ENCODE measurements at places on chromosomes 6 and 20. TPM values are rescaled to one million over a fixed set of nuclear protein-coding genes. Genes with fewer than 3 reads are reported as not detected.

The CD24 gene
- total RNA-seq, result 75.0 TPM

The ZNF292 gene
- 74.7 TPM for total RNA-seq

The SIRPD gene
- not detected for total RNA-seq

DNA sequence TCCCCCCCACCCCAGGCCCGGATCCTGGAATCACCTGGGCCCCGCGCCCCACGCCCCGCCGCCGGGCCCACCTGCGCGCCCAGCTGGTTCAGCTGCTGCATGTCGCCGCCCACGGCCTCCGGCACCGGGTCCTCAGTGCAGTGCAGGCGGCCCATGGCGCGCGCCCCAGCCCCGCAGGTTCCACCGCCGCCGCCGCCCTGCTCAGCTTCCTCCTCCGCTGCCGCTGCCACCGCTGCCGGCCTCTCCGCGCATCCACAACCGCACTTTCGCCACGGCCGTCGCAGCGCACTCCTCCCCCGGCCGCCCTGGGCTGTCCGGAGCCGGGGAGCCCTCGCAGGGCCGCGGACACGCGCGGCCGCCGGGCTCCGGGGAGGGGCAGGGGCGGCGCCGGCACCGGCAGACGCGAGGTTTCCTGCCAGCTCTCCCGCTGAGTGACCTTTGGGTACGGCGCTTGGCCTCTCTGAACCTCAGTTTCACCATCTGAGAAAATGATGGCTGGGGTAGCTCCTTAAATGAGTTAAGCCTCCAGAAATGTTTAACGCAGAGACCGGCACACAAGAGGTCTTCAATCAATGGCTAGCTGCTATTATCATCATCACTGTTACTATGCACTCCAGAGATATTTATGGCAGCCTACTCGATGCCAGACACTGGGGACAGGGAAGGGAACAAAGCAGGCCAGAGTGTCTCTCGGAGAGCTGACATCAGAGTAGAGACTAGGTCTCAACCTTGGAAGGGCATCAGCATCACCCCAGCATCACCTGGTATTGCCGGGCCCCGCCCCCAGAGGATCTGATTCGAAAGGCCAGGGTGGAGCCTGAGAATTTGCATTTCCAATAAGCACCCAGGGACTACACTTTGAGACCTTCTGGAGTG lies at the start of gene COMMD7:
COMMD7 (minus strand) TSS at position 231 of the 876 bp plus-strand sequence; CDS start at position 155, 76 bp downstream.
- peak; percentile 77 for DNase-seq

DNA sequence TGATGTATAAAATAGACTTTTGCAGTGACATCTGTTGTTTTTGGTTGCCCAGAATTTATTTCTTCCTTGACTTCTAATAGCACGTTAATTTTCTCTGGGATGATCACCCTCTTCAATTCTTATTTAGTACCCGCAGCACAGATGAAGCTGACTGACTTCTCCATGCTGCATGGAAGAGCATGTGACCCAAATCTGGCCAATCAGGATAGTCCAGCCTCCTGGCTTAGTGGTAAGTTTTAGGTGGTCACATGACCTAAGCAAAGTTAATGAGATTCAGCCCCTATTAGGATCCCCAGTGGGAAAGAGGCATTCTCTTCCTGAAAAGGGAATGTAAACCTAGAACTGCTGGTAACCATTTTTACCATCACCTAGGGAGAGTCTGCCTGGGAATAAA lies 13.8 kb upstream of the SIRT5 start:
- DNase-seq, result no peak
